ENCODE measurements at places on chromosomes 11 and 22.
A peak's percentile ranks its signal among the peaks of the same experiment; 100 is the strongest.

DNA sequence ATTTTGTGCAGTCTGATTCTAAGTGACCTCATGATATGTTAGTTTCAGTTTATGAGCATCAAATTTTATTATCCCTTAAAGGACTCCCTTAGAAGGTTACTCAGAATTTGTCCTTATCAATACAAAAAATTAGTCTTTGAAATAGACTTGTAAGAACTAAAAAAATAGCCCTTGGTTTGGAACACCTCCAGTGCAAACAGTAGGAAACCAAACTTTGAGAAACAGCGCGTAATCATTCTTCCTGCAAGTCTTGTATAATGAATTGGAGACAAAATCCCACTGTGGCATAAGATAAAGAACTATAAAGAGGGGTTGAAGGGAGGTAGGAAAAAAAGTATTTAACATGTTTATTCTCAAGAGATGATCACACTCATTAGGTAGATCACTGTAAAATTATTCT, 10.8 kb upstream of the MSANTD4 start:
- DNase-seq, result no peak

GRCh38 chr11:111879637-111879960, 258 bp downstream of the CFAP68 start:
- DNase-seq, result no peak

DNA sequence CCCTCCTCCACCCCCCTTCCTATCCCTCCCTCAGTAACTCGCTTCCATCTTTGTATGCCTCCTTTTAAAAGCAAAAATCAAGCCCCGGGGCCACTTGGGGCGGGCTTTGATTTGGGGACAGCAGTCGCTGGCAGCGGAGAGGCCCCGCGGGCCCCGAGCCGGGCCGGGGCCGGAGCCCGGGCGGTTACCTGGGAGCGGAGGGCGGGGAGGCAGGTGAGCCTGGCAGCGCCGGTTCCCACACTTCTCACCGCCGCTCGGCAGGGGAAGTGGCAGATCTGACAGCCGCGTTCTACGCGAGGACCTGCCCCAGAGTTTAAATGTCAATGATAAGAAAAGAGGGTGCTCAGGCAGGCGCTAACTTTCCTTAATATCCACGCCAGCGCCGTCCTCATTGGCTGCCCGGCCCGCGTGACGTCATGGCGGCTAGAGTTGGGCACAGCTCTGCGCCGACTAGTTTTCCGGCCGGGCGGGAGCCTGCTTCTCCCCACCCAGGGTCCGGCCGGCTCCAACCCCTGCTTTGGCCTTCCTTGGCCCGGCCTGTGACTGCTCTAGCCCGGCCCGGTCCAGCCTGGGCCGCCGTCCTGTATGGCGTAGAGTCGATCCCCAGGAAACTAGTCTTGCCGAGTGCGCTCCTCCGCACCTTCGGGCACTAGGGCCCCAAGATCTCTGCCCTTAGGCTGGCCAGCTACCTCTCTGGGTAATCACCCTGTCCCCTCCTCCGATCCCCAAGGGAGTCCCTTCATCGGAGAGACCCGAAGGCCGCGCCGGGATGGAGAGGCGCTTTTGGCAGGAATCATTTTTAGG, 6.7 kb upstream of the PAX6 start:
- no peak for DNase-seq

GRCh38 chr11:120236169-120237107, 3.5 kb upstream of the POU2F3 start:
- no peak for DNase-seq

DNA sequence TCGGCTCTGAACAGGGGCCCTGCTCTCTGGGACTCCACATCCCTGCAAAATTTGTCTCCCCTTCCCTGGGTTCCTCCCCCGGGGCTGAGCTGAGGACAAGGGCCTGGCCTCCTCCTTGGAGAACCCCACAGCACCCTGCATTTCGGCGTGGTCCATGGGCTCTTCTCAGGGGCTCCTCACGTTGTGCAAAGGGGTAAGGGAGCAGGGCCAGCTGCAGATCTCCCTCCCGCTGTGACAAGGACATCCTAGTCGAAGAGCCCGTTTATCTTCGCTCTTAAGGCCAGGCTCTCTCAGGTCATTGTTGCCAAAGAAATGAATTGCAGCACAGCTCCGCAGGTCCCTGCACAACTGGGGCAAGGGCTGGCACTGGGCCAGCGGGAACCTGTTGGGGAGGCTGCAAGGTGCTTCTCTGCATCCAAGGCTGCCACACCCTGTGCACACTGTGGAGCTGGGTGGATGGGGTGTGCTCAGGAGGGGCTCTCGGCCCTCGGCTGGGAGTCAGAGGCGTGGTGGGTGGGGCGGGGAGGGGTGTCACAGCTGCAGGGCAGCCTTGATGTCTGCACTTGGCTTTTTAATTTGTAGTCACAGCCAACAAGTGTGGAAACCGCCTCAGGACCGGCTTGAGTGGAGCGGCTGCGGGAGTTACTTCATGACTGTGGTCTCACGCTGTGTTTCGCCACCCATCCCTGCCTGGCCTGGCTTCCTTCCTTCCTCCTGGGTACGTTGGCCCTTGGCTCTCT, 26.6 kb upstream of the SEPTIN5 start:
- DNase-seq, result peak; percentile 35

GRCh38 chr11:48000432-48000831, 20.1 kb downstream of the PTPRJ start:
- no peak for DNase-seq

DNA sequence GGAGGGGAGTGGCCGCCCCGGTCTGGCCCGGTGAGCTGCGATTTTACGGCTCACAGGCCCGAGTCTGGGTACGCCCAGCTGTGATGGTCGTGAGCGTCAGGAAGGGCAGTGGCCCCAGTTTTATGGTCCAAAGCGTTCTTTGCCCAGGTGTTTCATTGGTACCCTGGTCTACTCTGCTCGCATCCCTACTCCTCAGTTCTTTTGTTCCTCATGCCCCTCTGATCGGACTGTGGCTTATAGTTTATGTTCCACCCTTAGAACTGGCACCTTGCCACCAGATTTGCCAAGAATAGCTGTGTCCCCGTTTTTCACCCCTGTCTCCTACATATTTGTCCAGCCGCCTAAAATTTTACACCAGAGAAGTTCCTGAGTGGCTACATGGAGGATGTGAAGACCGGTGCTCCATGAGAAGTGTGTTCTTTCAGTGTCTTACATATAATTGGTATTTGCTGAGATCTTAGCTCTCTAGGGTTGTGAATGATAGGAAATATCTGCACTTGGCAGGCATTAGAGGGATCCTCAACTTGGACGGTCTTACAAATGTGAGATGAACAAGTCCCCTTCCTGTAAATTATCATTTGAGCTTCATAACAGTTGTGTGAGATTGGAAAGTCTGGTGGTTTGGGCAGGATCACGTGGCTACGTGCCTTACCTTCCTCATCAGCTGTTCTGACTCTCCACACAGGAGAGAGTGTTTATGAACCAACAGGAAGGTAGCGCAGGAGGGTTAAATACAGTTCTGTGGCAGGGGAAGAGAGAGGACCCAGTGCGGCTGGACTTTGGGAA, 1.1 kb downstream of the PANX1 start:
- DNase-seq, result no peak

DNA sequence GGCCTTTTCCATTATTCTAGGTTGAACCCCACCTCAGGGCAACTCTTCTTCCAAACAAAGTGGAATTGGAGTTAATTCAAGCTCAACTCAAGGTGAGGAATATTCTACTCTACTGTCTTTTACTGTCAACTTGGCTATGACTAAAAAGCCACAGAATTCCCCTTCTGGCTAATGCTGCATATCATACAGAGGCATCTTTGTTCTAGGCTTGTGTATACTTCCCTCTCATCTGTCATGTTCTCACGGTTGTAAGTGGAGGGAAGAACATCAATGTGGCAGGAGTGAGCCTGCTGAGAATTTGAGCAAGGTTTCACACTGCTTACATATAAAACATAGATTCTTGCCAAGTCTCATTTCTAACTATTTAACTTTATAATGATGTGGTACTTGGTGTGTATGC, 921.4 kb upstream of the CNTN5 start:
- DNase-seq, result no peak

- no peak for DNase-seq
Measured at GRCh38 chr11:86637988-86638387, 34.4 kb downstream of the ME3 start.

DNA sequence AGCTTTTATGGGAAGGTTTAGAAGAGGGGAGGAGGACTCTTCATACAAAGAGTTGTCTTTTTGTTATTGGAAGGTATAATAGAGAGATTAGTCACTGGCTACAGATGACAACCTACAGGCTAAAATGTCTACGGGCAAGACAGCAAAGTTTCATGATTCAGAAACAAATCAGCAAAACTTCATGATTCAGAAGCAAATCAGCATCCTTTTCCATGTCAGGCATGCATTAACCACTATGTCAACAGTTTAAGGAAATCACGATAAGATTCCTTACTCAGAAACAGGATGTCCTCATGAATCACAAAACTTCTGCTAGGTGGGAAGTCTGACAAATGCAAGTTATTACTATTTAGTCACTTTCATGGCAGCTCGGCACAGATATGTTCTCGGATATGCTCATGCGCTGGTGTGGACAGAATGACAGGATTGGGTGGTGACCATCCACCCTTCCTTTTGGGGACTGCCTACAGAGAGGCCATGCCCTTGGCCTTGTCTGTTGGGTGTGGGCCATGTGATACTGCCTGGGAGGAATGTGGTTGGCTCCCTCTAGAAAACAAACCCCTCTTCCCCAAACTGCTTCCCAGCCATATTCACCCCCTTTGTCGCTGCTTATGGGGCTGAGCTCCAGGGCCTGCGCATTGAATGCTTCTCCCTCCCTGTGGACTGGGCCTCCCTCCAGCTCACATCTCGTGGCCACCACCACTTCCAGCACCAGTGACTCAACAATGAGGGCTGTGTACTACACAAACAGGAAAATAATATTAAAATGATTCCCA, 10.1 kb downstream of the C11orf91 start:
- DNase-seq, result no peak

DNA sequence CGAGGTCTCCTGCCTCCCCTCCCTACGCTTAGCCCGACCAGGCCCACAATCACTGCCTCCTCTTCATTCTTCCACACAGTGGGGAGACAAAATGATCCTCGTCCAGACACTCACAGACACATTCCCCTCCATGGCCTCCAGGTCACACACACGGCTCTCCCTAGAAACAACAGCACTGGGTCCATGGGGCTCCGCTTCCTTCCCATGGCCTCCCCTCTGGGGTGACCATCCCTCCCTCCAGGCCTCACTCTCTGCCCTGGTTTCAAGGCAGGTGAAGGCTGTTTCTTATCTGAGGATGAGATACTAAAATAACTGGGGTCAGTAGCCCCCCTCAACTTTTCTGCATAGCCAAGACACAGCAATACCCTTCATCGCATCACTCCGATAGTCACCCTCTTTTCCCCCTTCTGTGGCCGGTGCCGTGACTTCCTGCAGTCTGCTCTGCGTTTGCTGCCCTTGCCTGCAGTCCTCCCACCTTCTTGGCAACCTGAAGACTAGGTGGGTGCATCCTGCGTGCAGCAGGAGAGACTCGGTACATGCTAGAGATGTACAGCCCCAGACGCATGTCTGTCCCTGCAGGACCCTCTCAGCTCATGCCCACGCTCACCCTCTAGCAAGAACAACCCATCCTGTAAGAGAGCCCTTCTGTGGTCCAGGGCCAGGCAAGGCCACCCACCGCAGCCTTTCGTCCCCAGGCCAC, 55.8 kb downstream of the CD6 start:
- no peak for DNase-seq

- DNase-seq, result no peak
Measured at GRCh38 chr11:84419616-84420015, 1133.4 kb upstream of the CCDC90B start.

- no peak for DNase-seq
Measured at GRCh38 chr11:64364911-64365310, 5.9 kb downstream of the RPS6KA4 start.

DNA sequence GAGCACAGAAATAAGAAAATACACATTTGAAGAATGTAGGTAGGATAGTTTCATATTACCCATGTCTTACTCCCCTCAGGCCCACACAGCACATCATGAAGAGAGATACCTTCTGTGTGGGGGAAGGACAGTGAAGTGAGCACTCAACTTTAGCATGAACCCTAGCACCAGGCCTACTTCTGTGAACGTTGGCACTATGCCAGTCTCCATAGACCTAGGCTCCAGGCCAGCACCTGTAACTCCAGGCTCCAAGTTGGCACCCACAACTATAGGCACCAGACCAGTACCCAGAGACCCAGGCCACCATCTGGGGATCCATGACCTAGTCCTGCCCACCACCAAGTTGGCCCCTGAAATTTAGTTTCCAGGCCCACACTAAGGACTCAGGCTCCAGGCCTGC, 410.9 kb downstream of the INSC start:
- DNase-seq, result no peak

DNA sequence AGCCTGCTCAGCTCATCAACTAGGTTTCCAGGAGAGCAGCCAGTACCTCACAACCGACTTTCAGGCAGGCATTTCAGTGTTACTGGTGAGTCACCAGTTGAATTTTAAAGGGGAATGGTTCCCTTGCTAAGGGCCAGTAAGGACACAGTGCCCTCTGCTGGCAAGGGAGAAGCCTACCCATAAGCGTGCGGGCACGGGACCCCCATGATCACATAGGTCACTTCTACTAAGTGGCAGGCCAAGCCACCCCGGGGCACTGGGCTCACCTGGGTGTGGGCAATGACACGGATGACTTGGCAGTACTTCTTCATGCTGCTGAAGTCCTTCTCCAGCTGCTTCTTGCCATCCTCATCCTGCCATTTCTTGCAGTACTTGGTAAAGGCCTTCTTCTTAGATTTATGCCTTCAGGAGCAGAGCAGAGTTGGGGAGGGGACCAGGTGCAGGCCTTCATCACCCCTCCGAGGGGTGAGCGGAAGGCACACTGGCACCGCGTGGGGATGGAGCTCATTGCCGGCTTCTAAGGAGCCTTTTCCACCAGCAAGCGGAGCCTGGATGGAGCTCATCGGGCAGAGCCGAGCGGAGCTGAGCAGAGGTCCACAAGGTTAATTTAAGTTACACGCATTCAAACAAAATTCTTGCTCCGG, 2.9 kb downstream of the RPL3 start:
- peak; percentile 78 for DNase-seq

DNA sequence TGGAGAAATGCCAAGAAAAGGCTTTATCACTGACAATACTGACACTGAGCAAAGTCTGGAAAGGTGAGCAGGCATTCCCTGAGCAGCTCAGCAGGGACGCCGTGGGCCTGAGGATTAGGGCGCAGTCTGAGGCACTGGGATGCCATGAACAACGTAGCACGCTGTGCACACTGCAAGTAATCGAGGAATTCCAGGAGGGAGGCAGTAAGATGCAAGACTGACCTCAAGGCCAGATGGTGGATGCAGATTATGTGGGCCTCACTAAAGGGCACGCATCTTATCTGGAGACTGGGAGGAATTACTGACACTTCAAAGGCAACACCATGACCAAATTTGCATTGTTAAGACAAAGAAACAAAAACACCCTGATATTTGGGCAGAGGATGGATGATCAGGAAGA, 50.4 kb upstream of the OPCML start:
- DNase-seq, result no peak

- no peak for DNase-seq
Measured at GRCh38 chr11:100068116-100068515, 619.0 kb upstream of the ARHGAP42 start.

Measured in CD4-positive, alpha-beta T cell treated with Interleukin-15 for 1 hour (primary cell).